GM19239 (cell line): ENCODE measurements at places on chromosomes 7 and 10.

DNA sequence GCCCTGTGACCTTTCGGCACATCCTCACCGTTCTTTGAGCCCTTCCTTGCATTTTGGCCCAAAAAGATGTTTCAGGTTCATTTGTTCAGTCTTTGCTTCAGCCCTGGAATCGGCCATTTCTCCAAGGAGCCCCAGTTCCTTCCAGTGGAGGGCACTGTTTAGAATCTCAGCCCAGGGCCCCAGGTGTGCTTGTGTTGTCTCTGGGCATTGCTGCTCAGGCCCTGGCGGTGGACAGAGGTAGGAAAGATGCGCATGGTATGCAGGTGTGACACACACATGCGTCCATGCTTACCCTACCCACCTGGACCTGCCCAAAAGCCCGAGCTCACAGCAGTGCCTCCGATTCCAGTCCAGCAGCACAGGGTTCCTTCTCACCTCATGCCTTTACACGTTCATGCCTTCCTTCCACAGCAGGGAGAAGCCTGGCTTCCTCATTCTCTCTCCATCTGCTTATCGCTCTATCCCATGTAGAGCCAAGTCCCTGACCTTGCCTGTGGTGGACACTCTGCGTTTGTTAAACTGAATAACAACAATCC, 70.6 kb downstream of the LHPP start:
- no peak for DNase-seq

- DNase-seq: no peak
Measured at GRCh38 chr7:93535616-93536015, 38.9 kb downstream of the CALCR start.

DNA sequence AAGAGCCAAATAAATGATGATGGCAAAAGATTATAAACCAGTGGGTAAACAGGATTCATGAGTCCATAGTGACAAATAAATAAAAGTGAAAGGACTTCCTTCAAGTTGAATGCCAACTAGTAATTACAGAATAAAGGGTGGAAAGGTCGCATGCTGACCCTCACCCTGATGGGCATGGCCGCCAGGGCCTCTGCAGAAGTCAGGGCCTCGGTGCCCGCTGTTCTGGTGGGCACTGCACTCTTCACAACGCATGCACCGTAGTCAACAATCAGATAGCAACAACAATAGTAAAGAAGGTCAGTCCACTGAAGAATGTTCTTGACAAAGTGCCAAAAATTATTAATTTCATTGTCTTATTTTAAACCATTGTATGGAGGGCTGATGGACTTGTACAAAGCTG, 123.2 kb upstream of the LANCL2 start:
- no peak for DNase-seq

DNA sequence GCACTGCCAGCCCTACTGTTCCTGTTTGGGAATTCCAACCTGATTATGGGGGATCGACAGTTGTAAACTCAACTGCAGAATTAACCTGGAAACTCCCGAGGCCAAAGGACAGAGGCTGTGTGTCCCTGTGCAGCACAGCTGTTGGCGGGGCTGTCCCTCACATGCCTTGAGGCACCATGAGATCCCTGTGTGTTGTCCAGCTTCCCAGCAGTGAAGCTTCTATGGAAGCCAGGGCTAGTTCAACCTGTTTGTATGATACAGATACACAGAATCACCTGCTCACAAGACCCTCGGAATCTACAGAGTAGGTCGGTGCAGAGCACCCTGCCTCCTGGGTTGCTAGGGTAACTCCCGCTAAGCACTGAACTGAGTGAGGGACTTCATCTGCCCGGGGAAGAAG, 61.0 kb upstream of the EFCAB10 start:
- no peak for DNase-seq

GRCh38 chr10:29668628-29669027, 33.9 kb upstream of the SVIL start:
- DNase-seq: no peak

DNA sequence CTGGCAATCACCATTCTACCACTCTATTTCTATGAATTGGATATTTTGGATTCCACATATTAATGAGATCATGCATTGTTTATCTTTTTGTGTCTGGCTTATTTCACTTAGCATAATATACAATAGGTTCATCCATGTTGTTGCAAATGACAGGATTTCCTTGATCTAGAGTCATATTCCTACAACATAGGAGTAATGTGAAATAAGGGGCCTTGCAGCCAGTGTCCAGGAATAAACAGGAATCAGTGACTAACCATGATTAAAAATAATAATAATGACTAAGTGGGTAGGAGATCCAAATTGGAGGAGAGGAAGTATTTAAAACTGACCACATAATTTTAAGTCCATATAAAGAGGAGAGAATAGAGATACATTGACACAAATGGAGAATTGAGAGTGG, 49.9 kb downstream of the SCIN start:
- no peak for DNase-seq

- DNase-seq: no peak
Measured at GRCh38 chr10:100184840-100185239, 989 bp downstream of the ERLIN1 start.

- DNase-seq: no peak
Measured at GRCh38 chr7:75572814-75573213, 80.7 kb downstream of the SPDYE5 start.

DNA sequence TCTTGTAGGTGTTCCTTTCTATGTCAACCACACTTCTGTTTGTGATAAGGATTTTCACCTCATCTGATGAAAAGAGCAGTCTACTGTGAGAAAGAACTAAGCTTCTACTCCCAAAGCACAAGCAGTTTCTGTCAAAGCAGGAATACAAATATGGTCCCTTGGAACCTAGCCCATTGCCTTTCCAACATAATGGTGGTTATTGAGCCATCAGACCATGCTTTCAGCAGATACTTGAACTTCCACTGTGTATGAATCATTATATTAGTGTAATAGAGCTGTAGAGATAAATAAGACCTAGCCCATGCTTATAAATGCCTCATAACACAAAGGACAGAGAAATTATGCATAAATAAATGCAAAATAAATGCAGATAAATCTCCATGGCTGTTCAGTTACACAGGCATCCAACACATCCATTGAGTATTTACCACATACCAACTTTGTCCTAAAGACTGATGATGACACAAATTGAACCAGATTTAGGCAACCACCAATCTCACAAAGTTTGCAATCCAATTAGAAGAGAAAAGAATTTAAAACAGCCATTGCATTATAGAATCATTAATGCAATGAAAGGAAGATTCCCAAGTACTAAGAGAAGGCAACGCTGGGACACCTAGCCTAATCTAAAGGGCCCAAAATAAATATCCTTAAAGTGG, 729.4 kb upstream of the C7orf33 start:
- no peak for DNase-seq

GRCh38 chr10:72753760-72754231, 61.9 kb downstream of the MCU start:
- no peak for DNase-seq

DNA sequence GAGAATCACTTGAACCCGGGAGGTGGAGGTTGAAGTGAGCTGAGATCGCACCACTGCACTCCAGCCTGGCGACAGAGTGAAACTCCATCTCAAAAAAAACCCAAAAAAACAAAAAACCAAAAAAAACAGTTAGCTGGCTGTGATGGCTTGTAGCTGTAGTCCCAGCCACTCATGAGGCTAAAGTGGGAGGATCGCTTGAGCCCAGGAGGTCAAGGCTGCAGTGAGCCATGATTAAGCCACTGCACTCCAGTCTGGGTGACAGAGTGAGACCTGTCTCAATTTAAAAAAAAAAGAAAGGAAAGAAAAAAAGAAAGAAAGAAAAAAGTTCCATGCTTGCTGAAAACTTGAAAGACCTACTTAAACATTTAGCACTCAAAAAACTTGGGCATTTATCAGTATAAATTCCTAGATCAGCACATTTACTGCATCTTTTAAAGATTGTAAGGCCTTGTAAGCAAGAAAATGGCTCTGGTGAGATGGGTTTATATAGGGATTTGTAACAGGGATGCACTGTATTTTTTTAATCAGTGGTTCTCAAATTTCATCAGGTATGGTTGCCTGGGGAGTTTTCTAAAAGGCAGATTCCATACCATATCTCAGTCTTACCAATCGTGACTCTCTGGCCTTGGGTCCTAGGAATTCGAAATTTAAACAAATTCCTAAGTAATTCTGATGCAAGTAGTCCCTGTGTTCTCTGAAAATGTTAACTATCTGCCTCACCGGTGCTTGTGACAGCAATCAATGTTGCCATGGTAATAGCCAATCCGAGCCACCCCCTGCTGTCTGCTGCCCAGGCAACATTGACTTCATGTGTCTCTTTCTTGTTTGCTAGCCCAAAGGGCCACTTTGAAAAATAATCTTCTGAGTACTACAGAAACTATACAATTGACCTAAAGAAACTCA, 11.5 kb upstream of the NT5C2 start:
- no peak for DNase-seq

DNA sequence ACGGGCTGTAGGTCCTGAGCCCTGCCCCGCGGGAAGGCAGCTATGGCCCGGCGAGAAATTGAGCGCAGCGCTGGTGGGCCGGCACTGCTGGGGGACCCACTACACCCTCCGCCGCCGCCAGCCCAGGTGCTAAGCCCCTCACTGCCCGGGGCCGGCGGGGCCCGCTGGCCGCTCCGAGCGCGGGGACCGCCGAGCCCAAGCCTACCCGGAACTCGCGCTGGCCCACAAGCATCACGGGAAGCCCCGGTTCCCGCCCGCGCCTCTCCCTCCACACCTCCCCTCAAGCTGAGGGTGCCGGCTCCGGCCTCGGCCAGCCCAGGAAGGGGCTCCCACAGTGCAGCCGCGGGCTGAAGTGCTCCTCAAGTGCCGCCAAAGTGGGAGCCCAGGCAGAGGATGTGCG, 5.5 kb upstream of the CACUL1 start:
- no peak for DNase-seq

DNA sequence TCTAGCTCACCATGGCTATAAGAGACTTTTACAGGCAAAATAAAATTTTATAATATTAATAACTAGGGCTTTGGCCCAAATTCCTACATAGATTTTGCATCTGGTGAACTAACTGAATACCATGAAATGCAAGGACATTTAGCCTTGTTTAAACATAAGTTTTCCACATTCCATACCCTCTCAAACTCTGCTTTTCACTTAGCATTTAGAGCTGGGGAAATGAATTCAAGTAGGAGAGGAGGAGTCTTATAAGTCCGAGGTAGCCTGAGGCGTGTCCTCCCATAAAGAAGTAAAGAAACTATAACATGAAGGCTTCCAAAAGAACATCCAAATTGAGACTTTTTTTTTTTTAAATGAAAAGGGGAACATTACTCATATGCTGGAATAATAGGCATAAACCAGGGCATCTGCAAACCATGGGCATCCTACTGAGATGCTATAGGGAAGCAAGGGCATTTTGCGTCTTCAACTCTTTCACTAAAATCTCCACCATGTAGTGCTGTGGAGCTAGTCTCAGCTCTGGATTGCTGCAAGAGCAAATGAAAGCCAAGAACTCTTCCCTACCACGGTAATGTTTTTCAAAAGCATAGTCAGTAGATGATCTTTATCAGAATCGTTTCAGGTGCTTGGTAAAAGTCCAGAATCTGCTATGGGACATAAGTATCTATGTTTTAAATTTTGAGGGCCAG, 79.1 kb downstream of the PALS2 start:
- no peak for DNase-seq

DNA sequence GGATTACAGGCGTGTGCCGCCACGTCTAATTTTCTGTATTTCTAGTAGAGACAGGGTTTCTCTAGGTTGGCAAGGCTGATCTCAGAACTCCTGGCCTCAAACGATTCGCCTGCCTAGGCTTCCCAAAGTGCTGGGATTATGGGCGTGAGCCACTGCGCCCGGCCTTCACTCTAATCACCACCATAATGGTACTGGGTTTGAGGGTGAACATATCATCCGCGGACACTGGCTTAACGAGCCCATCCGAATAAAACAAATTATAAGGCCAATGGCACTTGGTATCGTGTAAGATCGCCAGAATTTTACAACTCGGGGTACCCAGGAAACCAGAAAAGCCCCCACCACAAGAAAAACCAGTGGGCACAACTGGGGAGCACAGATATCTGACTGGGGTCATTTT, 580 bp downstream of the FAM200A start:
- no peak for DNase-seq

GRCh38 chr7:20224025-20224424, 6.8 kb upstream of the MACC1 start:
- DNase-seq: no peak

DNA sequence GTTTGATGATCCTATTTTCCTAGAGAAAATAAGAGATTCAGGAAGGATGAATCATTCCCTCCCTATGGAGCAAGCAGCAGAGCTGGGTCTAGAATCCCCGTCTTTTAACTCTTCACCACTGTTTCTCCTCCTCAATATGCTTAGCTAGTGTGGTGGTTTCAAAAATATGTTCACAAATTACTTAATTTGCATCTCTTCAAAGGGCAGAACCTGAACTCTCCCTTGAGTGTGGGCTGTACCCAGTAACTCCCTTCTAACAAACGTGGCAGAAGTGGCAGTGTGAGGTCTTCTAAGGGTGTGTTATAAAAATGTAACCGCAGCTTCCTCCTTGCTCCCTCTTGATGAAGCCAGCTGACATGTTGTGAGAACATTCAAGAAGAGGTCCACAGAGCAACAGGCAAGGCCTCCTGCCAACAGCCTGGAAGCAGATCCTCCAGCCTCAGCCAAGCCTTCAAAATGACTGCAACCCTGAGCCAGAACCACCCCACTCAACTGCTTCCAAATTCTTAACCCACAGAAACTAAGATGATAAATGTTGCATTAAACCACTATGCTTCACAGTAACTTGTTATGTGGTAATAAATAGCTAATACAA, 36.6 kb downstream of the SRPK2 start:
- peak; percentile 41 for DNase-seq

GRCh38 chr7:47596502-47597202, 14.7 kb upstream of the TNS3 start:
- DNase-seq: no peak

GRCh38 chr7:50315739-50316671, 11.5 kb downstream of the IKZF1 start:
- DNase-seq: no peak

DNA sequence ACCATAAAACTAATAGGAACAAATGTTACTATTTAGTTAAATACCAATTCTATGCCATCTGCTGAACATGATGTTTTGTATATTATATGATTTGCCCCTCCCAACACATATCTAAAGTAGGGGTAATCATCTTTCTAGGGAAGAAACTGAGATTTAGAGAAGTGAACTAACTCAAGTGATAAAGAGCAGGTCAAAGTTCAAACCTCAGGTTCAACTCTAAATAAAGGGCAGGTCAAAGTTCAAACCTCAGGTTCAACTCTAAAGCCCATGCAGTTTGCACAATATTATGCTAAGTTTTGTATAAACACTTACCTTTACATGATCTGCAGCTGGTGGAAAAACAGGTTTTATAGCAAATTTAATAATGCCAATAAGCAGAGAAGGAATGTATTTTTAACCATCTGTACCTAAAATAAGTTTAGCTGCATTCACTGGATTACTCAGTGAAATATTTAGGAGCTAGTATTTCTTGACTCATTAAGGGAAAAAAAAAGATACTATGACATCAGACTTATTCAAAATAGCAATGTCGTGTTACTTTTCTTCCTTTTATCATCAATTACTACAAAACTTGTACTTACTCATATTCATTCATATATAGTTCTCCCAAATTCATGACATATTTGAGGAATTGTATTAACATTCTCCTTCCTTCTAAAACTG, 1194.3 kb upstream of the CELF2 start:
- DNase-seq: no peak

- DNase-seq: no peak
Measured at GRCh38 chr7:132857031-132857430, 224.9 kb downstream of the CHCHD3 start.
